ENCODE measurements at places on chromosomes 5 and 9.

- no peak for DNase-seq
Measured at GRCh38 chr5:68452286-68452685, 236.7 kb downstream of the PIK3R1 start.

DNA sequence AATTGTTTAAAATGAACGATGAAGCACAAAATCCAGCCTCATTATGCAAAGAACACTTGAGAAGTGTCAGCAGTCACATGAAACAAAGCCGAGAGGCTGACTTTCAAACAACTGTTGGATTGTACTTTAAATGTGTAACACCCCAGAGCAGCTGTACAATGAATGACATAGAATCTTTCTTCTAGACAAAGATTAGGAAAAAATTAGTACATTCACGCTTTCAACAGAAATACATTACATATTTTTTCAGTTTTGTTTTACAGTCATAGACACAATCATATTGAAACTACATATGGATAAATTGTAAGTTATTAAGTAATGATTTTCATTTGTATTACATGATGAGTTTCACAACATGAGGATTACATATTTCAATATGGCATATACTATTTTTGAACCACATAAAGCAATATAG is 10.6 kb upstream of the AGXT2 start:
- DNase-seq, result no peak

- no peak for DNase-seq
Measured at GRCh38 chr9:38313421-38313820, 79.1 kb upstream of the ALDH1B1 start.

- no peak for DNase-seq
Measured at GRCh38 chr5:27473307-27474046, 435.1 kb upstream of the CDH9 start.

DNA sequence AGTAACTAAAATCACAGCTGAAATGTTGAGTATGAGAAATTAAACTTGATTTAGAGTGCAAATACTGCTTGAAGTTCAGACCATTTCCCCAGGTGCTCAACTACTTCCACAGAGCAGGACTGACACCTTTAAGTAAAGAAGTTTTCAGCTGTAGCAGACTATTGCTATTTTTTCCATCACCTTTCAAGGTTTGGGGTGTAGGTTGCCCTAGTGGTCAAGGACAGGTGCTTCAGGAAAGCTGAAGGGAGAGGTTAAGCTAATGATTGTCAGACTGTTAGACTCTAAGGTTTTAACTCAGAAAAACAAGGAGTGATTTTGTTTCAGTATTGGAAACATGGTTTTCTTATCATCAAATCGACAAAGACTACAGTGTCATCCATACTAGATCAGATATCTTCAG is 162.1 kb downstream of the CCDC192 start:
- no peak for DNase-seq

GRCh38 chr9:16031971-16032370 is 479.1 kb downstream of the CCDC171 start:
- DNase-seq, result no peak

GRCh38 chr5:40406741-40407211 is 272.9 kb upstream of the PTGER4 start:
- peak; percentile 57 for DNase-seq

DNA sequence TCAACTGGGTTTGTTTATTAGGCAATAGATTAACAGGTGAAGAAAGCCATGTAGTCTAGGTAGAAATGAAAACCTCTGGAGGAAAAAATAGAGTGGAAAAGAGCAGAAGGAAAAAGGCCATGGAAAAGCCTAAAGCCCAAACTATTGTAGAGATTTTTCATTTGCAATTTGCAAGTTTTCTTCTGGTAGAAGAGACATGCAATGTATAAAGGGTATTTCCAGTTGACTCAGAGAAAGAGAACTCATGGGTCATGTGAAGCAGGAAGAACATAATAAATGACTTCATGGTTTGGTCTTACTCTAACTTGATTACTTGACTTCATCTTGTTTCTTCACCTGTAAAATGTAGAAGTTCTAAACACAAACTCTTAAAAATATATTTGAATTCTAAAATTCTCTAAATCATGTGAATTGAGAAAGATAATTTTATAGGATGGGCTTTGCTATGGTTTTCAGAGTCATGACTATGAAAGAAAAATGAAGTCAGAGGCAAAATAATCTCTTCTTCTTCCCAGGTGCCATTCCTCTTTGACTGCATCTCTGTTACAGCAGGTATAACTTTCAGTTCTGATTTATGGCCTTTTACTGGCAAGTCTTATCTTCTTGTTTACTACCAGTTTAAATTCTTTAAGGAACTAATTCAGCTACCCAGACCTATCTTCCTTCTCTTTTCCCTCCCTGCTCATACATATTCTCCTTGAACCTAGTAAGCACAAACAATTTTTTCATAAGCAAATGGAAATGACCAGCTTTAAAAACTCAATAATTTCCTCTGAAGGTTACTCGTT is 47.7 kb upstream of the TMC1 start:
- DNase-seq, result no peak

- DNase-seq, result no peak
Measured at GRCh38 chr5:81545911-81546310, 152.0 kb upstream of the ACOT12 start.

DNA sequence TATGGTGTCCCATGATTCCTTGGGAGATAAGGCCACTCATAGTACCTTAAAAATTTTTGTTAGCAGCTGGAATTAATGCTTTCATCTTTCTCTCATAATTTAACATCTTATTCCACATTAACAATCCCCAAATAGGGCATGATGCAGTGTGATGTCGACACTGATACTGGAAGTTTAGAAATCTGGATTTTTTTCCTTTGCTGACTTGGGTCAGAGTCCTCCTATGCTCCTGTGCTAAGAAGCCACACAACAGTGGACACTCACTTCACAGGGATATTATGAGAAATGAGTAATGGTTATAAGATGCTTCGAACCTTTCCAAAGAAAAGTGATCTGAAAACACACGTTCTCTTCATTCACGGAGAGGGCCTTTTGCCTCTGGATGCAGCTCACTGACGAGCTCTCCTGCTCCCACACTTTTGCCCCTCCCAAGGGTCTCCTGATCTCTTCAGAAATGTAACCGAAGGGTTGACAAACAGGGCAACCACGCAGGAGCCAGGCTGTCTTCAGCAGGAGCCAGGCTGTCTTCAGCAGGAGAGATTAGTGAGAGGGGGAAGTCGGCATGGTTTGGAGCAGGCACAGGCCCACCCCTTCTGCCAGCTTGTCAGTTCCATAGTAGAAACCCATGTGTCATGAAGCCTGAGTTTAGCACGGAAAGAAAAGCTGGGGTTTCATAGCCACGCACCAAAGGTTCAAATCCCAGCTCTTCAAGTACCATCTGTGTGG is 247.8 kb downstream of the AOPEP start:
- DNase-seq, result no peak

GRCh38 chr5:91252916-91253315 is 130.2 kb downstream of the ARRDC3 start:
- DNase-seq, result no peak

DNA sequence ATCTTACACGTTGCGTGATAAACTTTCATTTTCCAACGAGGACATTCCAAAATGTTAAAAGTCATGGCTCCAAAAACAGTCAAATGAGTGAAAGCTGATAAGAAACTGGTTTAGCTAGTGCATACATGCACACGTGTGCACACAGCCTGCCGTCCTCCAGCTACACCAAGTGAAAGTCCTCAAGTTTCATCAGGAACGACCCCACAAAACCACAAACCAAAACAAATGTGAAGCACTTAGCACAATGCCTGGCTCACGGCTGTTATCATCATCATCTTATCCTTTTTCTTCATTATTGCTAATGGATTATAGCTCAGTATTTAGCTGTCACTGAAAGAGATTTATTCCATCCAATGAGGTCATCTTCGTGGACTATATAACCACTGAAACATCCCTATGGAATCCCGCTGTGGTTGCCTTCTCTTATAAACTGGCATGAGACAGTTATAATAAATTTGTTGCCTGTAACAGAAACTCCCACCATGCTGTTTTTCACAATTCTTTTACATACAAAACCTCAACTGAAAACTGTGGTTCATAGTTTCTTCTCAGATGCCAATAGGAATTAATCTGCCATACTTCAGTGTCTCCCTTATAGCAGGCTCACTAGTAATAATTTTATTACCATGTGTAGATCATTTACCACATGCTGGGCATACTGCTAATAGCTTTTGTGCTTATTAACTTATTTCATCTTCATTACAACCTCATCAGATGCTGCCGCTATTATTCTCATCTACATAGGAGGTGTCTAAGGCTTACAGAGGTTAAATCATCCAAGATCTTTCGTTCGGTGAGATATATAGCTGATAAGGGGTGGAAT is 56.1 kb downstream of the SAXO1 start:
- DNase-seq, result no peak

- no peak for DNase-seq
Measured at GRCh38 chr5:19987612-19988361, at the start of gene CDH18. TSS of gene CDH18 (minus strand) at chr5:19988200. CDS start at chr5:19838986, 149,214 bp downstream.

- DNase-seq, result no peak
Measured at GRCh38 chr5:120152472-120152871, 311.6 kb upstream of the PRR16 start.

GRCh38 chr5:41408676-41409443 is 101.5 kb downstream of the PLCXD3 start:
- DNase-seq, result no peak

DNA sequence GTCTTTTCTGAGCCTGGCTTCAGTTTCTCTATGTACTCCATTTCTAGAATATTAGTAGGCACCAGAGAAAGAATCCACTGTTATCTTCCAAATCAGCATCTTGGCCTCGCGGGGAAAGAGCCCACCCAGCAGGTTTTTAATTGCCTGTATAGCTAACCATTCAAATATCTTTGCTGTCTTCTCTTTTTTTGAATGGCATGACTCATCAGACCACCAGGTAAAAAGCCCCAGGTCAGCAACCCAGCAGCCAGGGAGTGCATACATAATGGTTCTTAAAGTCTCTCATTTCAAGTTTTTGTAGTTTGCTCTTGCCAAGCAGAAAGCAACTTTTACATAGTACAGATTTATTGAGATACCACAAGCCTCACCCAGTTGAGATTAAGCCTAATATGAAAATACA is 50.7 kb downstream of the TMEM167A start:
- DNase-seq, result no peak

- DNase-seq, result no peak
Measured at GRCh38 chr5:60945813-60946187, 795 bp downstream of the NDUFAF2 start.

DNA sequence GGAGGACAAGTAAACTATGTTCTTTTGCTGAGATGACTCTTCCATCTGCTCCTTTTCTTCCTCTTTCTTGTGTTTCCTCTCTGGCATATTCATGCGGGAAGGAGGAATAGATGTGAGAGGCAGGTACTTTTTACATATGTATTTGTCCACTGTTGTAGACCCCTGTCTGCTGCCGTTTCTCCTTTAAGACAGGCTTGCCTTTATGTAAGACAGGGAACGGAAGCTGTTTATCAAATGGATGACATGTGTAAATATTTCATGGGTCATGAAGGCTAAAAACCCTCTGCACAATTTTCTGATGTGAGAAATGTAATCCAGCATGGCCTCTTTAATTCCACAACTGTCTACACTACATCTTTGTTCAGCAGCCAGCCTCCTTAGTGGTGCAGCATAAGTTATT is 1525.5 kb upstream of the NUDT12 start:
- no peak for DNase-seq

GRCh38 chr5:41364346-41364745 is 146.1 kb downstream of the PLCXD3 start:
- DNase-seq, result no peak

DNA sequence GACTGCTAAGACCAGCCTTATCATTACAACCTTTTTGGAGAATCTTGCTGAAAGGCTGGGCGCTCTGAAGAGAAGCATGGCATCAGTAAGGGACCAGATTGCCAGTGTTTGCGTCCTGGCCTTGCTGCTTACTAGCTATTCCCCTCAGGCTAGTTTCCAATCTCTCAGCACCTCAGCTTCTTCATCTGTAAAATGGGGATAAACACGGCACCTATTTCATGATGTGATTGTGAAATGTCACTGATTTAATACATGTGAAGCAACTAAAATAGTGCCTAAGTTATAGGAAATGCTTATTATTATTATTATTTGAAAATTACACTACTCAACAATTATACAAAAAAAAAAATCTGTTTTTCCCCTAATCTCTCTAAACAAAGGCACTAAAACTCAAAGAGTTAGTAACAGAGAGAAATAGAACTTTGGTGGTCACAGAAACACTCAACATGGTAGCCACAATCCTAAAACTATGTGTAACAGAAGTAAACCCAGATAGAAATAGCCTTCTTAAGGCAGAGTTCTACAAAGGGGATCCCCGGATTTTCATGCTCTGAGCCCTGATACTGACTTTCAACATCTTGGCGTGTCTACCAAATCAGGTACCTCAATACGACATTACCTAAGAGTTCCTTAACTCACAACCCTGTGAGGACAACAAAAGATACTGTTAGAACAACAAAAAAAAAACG is 62.0 kb downstream of the ENC1 start:
- DNase-seq, result no peak

GRCh38 chr9:31259824-31260223 is 1124.6 kb upstream of the ACO1 start:
- no peak for DNase-seq

DNA sequence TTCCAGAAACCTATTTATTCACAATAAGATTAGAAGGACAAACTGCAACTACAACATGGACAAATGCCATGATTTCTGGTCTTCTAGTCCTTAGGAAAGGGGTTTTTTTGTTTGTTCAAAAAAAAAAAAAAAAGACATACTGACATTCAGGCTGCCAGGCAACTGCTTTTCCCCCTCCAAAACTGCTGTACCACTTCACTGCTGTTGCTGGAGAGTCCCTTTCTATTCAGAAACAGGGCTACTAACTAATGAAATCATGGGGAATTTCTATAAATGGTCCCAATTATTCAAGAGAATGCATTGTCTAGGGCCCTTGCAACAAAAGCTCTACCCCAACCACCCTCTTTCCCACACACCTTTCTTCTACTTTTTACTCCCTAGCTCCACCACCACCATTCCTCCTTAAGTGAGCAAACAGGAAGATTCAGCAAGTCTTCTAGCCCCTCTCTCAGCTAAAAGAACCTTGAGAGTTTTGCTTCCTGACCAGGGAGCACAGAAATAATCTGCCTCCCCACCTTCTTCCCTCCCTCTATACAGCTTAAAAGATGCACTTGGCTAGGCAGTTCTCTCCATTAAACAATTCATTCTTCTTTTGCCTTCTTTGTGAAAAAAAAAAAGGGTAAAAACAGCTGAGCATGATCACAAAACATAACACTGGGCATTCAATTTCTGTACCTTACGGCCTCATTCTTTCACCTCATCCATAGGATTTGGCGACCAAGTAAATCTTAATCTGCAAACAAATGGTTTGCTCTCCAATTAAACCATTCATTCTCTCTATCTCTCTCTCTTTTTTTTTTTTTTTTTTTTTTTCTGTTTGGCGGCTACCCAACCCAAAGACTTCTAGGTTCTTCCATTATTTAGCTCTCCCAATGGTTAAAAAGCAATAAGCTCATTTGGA is 13.8 kb downstream of the ZNF608 start:
- DNase-seq, result no peak

DNA sequence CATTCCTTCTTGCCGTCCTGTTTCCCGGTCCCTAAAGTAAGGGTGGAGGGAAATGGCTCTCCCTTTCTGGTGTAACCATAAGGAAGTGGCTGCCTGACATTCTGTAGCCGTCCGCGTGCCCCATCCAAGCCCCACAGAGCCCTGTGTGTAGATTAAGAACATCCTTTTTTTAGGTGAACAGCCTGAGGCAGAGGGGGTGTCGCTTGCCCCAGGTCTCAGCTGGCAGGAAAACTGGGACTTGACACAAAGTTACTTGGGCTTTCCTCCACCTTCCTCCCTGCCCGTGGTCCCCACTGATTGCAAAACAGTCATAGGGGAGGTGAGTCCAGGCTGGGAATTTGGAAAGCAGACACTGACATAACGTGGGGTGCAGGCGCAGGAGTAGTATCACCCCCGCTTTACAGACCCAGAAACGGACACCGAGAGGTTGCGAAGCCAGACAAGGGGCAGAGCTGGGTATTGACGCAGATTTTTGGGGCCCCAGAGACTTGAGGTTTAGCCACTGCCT is 22.8 kb downstream of the C9orf50 start:
- DNase-seq, result no peak

All from stimulated activated naive CD4-positive, alpha-beta T cell (primary cell).